ENCODE measurements at places on chromosomes 5 and 9. TPM values are rescaled to one million over a fixed set of nuclear protein-coding genes. Genes with fewer than 3 reads are reported as not detected.

Gene SPINK13
- total RNA-seq = not detected

Gene NNT
- 40.3 TPM for total RNA-seq

Gene ADAMTS16
- 0.49 TPM for total RNA-seq

Gene FAM221B
- not detected for total RNA-seq

Gene OR1Q1
- not detected for total RNA-seq

Gene LCN9
- total RNA-seq = not detected

DNA sequence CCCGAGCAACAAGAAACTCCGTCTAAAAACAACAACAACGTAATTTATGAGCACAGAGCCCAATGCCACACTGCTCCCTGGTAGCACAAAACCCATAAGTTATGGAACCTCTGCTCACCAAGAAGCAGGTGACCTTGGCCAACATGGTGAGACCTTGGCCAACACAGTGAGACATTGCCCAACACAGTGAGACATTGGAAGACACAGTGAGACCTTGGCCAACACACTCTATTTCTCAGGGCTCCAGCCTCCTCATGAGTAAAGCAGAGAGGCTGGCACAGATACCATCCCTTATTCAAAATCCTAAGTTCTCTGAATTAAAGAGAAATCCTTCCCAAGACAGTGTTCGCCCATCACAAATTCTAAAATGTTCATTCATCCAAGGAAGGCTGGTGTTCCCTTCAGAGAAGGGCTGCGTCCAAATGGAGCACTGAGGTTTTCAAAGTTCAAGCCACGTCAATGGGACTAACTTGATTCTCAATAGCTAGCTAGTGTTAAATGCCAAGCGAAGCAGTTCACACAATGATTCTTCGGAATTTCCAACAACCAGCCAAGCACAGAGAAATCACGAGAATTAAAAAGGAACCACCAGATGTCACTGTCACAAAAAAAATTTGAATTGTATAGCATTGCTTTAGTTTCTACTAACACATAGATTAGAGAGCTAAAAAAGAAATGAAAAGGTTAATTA is 29.5 kb downstream of the TTC39B start:
- H3K4me1 ChIP-seq = no peaks in the 10 kb centered on the region
- no peak overlapping the region for H3K4me3 ChIP-seq
- H3K27ac ChIP-seq = no peak overlapping the region
- no peaks in the 10 kb centered on the region for H3K36me3 ChIP-seq
- no peaks in the 10 kb centered on the region for H3K27me3 ChIP-seq
- DNase-seq = no peak

DNA sequence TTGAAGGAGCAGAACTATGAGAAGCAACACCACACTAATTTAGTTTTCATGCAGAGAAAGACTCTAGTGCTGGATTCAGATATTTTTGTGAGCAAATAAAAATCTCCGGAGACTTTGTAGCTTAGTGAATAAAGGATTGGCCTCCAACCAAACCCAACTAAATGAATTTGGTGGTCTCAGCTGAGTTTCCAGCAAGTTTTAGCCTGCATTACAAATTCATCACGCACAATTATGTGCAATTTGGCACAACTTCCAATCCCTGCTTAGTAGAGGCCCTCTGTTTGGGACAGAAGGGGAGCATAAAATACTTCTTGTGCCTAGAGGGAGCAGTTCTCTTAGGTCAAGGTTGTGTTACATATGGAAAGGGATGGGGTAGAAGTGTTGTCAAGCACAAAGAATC is 112.3 kb upstream of the ADAMTSL1 start:
- no peaks in the 10 kb centered on the region for H3K27me3 ChIP-seq
- H3K27ac ChIP-seq = no peak overlapping the region
- no peak overlapping the region for H3K4me3 ChIP-seq
- H3K4me1 ChIP-seq = peaks cover 11% of the 10 kb centered on the region
- no peaks in the 10 kb centered on the region for H3K36me3 ChIP-seq

- no peaks in the 10 kb centered on the region for H3K27me3 ChIP-seq
- H3K27ac ChIP-seq = no peak overlapping the region
Observed at GRCh38 chr5:78487846-78488245, 127.4 kb downstream of the SCAMP1 start.

- DNase-seq = no peak
- H3K36me3 ChIP-seq = no peaks in the 10 kb centered on the region
- H3K4me3 ChIP-seq = no peak overlapping the region
- no peak overlapping the region for H3K27ac ChIP-seq
- H3K27me3 ChIP-seq = no peaks in the 10 kb centered on the region
Observed at GRCh38 chr9:126724226-126724625, 80.6 kb upstream of the ZBTB43 start.

GRCh38 chr5:137760294-137760693 is 6.1 kb upstream of the HNRNPA0 start:
- no peaks in the 10 kb centered on the region for H3K36me3 ChIP-seq
- no peak overlapping the region for H3K27ac ChIP-seq
- H3K27me3 ChIP-seq = no peaks in the 10 kb centered on the region
- no peak overlapping the region for H3K4me3 ChIP-seq
- H3K4me1 ChIP-seq = no peaks in the 10 kb centered on the region
- no peak for DNase-seq

- no peaks in the 10 kb centered on the region for H3K27me3 ChIP-seq
- no peak overlapping the region for H3K27ac ChIP-seq
- no peak for DNase-seq
- no peak overlapping the region for H3K4me3 ChIP-seq
- H3K4me1 ChIP-seq = no peaks in the 10 kb centered on the region
Observed at GRCh38 chr9:101387871-101388506, 3.2 kb upstream of the BAAT start.

- no peak overlapping the region for H3K4me3 ChIP-seq
- no peaks in the 10 kb centered on the region for H3K27me3 ChIP-seq
- no peak overlapping the region for H3K27ac ChIP-seq
- H3K4me1 ChIP-seq = no peaks in the 10 kb centered on the region
- DNase-seq = no peak
Observed at GRCh38 chr5:138946241-138946623, 71.1 kb upstream of the LRRTM2 start.

DNA sequence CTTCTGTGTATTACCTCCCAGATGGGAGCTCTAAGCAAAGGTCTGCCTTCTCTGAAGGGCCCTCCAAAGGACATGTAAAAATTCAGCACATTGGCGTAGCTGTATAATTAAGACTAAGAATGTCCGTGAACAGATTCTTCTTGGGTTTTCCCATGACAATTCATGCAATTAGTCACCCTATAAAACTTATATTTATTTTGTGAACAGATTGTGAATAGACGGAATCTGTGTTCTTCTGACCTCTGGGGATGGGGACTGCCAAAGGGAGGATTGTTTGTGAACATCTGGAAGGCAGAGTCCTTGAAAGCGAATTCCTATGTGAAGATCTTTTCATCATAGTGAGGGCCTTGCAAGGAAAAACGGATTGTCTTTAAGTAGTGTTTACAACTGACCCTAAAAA is 111.3 kb downstream of the EGFLAM start:
- no peaks in the 10 kb centered on the region for H3K36me3 ChIP-seq
- H3K27me3 ChIP-seq = no peaks in the 10 kb centered on the region
- no peak for DNase-seq
- H3K27ac ChIP-seq = no peak overlapping the region
- H3K4me3 ChIP-seq = no peak overlapping the region

DNA sequence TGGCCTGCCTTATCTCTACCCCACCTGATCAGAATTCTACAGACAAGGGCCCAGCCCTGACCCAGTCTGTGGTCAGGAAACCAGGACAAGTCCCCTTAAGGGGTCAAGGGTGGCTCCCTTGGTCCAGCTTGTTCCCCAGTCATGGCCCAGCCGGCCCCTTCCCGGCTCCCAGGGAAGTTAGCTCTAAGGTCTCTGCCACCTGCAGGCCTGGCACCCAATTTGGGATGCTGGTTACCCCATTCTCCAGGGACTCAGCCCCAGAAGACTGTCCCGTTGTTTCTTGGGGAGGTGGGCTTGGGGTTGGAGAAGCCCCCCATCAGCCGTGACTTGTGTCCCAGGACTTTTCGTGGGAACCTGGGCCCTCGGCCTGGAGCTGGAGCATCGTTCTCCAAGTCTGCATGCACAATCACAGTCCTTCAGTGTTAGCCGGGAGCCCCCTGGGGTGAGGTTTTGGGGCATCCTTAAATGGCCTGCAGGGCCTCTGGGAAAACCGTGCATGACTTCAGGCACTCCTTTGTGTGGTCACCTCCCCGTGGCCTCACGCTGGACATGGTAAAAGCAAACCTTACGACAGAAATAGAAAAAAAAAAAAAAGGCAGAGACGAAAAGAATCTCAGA is 150.8 kb upstream of the PHYKPL start:
- H3K27me3 ChIP-seq = no peaks in the 10 kb centered on the region
- H3K4me1 ChIP-seq = no peaks in the 10 kb centered on the region
- DNase-seq = no peak
- no peak overlapping the region for H3K27ac ChIP-seq

GRCh38 chr9:76390656-76391055 is 3.6 kb downstream of the RFK start:
- no peak for DNase-seq
- H3K27me3 ChIP-seq = no peaks in the 10 kb centered on the region
- H3K4me3 ChIP-seq = no peak overlapping the region
- H3K27ac ChIP-seq = no peak overlapping the region
- peaks cover 29% of the 10 kb centered on the region for H3K36me3 ChIP-seq
- peaks cover 24% of the 10 kb centered on the region for H3K4me1 ChIP-seq

Data from vagina (tissue), 2 donors.